ENCODE measurements at places on chromosomes 6 and 20. TPM values are rescaled to one million over a fixed set of nuclear protein-coding genes. Genes with fewer than 3 reads are reported as not detected.

The ZC2HC1B gene
- 0.33 TPM for total RNA-seq

The MRPS18B gene
- total RNA-seq, result 74.9 TPM

The TRIM40 gene
- total RNA-seq, result not detected

The SYCP2L gene
- total RNA-seq, result 0.11 TPM

The PTPN1 gene
- 21.6 TPM for total RNA-seq

The ANKRD66 gene
- not detected for total RNA-seq

The PSMB1 gene
- total RNA-seq, result 252 TPM

The CST11 gene
- total RNA-seq, result not detected

The HMGN4 gene
- 45.1 TPM for total RNA-seq

The TBC1D7 gene
- total RNA-seq, result 12.2 TPM

The PNLDC1 gene
- not detected for total RNA-seq

The CDH4 gene
- under 0.01 TPM for total RNA-seq

The EIF6 gene
- total RNA-seq, result 163 TPM

The PLA2G7 gene
- total RNA-seq, result 7.5 TPM

The SOD2 gene
- 38.7 TPM for total RNA-seq
